Muscle of leg (tissue), 16 donors: ENCODE measurements at places on chromosomes 1 and 21.

GRCh38 chr21:41570791-41571355 lies 62.9 kb upstream of the TMPRSS2 start:
- no peak for DNase-seq

- DNase-seq = no peak
These were observed 493.4 kb downstream of the MATN1 start for GRCh38 chr1:30229960-30230359.

DNA sequence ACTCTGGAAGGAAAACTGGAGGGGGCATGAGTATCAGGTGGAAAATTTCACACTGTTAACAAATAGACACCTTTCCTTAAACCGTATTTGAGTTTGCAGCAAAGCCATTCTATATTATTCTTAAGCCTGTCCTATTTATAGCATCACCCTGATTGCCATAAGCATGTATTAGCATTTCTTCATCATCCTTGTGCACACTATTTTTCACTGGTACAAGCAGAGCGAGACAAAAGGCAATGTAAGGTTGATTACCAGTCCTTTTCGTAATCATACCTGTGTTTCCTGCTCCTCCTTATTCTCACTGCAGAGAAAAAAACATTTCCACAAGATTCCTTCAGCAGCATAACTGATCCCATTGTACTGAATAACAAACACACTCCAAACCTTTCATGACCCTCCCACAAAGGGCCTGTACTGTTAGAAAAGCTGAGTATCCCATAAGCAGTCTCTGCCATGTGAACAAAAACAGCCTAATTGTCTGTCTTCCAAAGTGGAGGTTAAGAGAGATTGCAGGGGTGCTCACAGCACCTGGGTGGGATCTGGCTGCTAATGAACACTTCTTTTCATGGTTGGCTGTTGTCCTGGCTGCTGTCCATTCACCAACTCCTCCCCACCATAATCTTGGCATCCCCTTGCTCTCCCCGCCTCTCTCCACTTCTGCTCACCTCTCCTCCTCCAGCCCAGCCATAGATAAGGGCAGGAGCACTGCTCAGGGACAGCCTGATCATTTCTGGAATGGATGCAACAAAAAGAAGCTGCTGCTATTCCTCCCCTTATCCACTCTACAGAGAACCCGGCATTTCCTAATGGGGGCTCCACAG lies 30.4 kb downstream of the VTCN1 start:
- no peak for DNase-seq

DNA sequence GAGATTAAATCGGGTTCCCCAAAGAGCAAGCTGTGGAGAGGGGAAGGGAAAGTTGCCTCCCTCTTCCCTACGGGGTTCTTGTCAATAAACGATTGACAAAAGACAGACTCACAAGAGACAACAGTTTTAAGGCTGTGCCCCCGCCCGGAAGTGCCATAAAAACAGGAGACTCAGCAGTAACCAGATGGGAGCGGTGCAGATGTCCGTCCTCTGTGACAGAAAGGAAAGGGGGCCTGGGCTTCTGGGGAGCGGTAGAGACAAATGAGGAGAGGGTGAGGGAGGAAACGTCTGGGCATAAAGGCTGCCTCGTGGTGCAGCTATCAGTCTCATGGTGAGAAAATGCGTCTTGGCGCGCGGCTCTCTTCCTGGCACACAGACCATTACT lies 5.9 kb downstream of the TP73 start:
- DNase-seq = no peak

GRCh38 chr1:172895050-172895460 lies 155.7 kb downstream of the TNFSF18 start:
- DNase-seq = peak; percentile 44

GRCh38 chr1:33331444-33332356 lies 10.8 kb upstream of the A3GALT2 start:
- no peak for DNase-seq

DNA sequence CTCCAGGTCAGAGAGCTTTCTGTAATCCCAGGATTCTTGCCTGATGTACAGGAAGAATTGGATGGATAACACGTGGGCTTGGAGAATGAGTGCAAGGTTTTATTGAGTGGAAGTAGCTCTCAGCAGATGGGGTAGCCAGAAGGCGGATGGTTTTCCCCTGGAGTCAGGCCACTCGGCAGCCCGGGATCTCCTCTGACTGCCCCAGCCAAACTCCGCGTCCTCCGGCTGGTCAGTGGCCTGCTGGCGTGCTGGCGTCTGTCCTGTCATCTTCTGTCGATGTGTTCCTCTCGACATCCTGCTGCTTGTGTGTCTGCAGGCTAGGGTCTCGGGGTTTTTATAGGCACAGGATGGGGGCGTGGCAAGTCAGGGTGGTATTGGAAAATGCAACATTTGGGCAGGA lies 27.4 kb upstream of the GJA9 start:
- DNase-seq = no peak

DNA sequence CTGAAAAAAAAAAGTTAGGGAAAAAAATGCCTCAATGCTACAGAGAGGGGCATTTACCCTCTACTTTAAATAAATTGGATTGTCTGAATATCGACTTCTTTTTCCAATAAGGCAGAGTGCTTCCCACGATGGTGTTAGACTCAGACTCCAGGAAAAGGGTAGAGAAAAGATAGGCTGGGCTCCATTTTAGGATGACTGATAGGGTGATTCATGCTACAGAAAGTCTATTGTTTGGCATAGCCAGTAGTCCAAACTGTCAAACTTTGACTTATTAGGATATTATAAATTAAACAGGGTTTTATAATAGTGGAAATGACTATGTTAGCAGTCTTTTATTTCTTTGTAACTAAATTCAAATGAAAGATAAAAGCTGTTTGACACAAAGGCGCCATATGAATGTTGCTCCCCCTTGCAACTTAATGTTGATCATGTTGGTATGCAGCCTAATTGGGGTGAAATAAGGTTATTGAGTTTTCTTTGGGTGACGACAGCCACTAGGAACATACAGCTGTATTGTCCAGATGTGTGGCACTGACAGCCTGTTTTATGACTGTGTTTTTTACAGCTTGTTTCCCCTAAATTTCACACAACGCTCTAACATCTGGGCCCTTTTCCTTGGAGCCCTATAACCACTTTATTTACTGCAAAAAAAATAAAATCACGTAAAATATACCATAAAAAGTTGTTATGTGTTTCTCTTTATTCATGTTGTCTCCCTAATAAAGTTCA lies 69.3 kb downstream of the SPAG17 start:
- peak; percentile 86 for DNase-seq
